ENCODE measurements at places on chromosomes 6 and 20.

GRCh38 chr6:54060286-54060685, 51.0 kb upstream of the MLIP start:
- DNase-seq = no peak

GRCh38 chr6:28134015-28134414, 7.7 kb upstream of the ZKSCAN8 start:
- no peak for DNase-seq

DNA sequence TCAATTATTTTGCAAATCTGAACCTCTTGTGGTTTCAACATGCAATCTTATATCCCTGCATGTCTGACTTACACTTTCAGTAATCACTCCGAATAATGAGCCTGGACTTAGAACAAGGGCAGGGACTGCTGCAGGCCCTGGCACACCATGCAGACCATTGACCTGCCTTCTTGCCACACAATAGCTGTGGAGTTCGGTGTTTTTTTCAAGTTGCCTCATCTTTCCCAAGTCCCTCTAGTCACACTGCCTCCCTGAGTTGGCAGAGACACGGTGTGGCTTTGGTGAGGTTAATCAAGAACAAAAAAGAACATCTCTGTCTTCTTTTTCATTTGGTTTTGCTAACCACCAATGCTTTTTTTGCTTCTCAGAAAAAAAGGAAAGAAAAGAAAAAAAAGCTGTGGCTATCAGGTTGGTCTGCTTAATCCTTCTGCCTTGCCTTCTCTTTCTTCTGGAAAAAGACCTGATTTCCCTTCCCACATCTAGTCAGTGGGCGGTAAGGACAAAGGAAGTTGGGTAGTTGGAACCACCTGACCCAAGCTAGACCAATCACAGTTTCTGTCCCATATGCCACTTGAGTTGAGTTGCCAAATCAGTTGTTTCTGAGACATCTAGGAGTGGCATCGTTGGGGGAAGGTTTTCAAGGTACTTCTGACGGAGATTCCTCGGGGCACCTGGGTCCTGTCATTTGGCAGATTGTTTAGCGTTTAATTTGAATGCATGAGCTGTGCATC, 55.9 kb upstream of the TASP1 start:
- no peak for DNase-seq

- DNase-seq = no peak
These were observed 158.5 kb downstream of the ID4 start for GRCh38 chr6:19995575-19996257.

DNA sequence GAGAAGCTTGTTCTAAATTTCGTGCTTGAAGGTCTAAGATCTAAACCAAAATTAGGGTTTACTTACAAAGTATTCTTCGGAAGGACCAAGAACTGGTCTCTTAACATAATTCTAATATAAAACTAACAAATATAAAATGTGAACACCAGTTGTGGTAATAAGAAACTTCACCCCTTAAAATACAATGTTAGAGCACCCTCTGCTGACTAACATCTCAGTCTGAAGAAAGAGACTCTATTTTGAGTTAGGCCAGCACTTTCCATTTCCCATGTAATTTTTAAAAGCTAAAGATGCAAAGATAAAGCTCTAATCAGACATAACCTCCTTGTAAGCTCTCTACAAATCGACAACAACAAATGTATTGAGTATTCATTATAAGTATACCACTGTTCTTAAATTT, 24.6 kb downstream of the ATG5 start:
- DNase-seq = no peak

- no peak for DNase-seq
These were observed 176.3 kb downstream of the KCNQ5 start for GRCh38 chr6:72798196-72798595.

- no peak for DNase-seq
These were observed 55.7 kb downstream of the TRMT11 start for GRCh38 chr6:126042001-126042419.

DNA sequence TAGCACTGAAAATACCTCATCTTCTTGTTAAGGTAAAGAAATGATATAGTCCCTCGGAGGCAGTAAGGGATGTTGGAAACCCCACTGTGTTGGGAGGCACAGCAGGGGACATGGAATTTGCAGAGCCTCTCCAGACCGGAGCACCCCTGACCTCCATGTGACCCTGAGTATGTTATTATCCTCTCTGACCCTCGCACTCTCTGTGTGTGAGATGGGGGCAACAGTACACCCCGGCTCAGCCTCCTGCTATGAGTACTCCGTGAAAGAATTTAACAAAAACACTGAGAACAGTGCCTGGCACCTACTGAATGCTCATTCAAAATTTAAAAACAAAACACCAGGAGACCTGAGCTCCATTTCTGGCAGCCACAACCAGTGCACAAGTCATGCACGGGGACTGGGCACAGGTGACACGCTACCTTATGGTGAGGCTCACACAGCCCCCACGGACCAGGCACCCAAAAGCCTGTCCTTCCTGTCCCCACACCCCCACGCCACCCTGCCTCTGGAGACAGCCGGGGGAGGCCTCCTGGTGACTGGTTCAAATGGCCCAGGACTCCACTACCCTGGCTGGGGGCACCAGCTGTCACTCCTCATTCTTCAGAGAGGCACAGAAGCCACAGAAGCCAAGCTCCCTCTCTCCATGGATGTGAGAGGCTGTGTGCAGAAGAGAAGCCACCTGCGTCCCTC, 6.1 kb downstream of the NINL start:
- no peak for DNase-seq

- no peak for DNase-seq
These were observed 156.0 kb upstream of the FLRT3 start for GRCh38 chr20:14493408-14493807.

DNA sequence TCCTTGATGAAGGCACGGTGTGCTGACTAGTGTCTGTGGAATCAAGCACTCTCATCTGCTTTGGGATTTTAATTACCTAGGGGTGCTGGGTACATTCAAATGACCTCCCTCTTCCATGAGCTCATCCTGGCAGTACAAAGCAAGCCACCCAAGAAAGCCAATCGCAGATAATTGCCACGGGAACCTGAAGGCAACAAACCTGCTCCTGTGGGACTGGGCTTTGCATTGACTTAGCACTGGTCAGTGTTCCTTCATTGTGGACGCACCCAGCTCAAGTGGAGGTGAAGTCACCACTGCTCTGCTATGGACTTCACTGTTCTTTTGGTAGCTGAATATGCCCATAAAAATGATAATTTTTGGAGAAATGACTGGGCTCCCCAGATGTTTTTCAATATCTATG, 261.6 kb upstream of the FERMT1 start:
- DNase-seq = no peak

DNA sequence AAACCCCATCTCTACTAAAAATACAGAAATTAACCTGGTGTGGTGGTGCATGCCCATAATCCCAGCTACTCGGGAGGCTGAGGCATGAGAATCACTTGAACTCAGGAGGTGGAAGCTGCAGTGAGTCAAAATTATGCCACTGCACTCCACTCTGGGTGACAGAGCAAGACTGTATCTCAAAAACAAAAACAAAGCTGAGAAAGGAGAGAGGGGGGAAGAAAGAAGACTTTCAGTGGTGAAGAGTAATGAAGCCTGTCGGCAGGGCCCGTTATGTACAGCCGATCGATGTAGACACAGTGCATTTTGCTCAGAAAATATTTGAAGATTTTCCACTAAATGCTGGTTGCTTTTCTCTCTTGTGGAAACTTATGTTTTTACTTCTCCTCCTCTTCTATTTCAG, 13.8 kb downstream of the VAPB start:
- DNase-seq = no peak

DNA sequence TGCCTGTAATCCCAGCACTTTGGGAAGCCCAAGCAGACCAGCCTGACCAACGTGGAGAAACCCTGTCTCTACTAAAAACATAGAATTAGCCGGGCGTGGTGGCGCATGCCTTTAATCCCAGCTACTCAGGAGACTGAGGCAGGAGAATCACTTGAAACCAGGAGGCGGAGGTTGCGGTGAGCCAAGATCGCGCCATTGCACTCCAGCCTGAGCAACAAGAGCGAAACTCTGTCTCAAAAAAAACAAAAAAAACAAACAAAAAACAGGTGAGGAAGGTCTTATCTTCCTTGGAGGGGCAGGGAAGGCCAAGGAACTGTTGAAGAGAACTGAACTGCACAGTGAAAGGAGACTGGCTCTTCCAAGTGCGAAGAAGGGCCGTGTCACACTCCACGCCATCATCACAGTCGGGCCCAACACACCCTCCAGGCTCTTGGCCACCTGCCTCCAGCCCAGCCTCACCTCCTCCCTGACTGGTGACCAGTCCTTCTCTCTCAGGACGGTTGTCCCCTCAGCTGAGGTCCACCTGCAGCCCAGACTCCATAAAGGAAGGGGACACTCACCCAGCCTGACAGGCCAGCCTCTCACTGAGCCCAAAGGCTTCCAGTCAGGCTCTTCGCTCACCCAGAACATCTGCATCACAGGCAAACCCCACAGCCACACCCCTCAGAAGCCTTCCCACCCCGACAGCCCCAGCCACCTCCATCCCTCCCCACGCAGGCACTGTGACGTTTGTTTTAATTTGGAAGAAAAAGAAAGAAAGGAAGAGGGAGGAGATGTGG, 4.1 kb downstream of the ZC3H12D start:
- DNase-seq = peak; percentile 69

- DNase-seq = no peak
These were observed 52.1 kb downstream of the RIPOR2 start for GRCh38 chr6:24883618-24884017.

GRCh38 chr20:20217621-20218020, 150.3 kb upstream of the INSM1 start:
- no peak for DNase-seq

DNA sequence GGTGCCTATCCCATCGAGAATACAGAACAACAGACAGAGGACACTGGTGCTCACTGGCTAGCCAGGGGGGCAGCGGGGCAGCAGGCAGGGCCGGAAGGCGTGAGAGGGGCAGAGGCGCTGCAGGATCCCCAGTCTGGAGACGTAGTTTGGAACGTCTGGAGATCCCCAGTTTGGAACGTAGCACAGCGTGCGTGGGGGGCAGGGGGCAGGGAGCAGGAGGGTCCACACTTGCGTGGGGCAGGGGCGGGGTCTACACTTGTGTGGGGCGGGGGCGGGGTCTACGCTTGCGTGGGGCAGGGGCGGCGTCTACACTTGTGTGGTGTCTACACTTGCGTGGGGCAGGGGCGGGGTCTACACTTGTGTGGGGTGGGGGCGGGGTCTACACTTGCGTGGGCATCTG, 107.2 kb downstream of the DACT2 start:
- DNase-seq = no peak

DNA sequence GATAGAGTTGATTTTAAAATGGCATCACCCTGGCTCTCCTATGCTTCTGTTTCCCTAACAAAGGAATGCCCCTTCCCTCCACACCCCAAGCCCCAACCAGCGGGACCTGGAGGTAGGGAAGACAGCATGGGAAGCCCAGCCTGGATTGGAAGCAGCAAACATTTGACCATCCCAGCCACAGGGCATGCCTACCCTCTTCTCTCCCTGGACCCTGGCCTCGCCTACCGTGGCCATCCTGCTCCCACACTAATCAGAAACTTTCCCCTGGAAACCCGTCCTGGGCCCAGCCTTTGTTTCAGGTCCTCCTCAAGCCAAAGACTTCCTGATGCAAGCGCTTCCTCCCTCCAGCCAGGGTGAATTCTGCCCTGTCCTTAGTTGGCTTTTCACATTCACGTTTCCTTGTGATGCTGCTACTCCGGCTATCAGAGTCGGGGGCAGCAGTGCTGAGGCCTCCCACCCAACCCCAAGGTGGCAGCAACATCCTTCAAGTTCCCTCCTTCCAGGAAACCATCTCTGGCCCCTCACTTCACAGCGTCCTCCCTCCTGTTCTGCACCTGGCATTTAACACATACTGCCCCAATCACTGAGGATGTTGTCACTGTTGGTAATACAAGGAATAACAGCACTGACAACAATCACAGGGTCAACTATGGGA, 18.2 kb upstream of the ANGPT4 start:
- no peak for DNase-seq

- no peak for DNase-seq
These were observed 37.6 kb downstream of the GPLD1 start for GRCh38 chr6:24451581-24452388.

DNA sequence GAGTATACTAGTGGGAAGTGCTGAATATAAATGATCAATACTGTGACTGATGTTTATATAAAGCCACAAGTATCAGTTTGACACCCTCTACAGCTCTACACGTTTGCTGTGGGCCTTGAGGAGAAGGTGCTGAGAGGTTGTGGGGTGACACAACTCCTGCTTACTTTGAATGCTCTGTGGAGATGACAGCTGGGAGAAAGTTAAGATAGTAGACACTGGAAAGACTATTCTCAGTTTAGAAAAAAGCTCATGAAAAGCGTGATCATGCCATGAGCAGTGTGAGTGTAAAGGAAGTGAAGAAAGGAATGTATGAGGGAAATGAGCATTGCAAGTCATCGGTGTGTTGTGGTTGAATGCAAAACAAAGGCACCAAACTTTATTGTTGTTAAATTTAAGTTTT, 215.8 kb downstream of the UTRN start:
- DNase-seq = no peak

DNA sequence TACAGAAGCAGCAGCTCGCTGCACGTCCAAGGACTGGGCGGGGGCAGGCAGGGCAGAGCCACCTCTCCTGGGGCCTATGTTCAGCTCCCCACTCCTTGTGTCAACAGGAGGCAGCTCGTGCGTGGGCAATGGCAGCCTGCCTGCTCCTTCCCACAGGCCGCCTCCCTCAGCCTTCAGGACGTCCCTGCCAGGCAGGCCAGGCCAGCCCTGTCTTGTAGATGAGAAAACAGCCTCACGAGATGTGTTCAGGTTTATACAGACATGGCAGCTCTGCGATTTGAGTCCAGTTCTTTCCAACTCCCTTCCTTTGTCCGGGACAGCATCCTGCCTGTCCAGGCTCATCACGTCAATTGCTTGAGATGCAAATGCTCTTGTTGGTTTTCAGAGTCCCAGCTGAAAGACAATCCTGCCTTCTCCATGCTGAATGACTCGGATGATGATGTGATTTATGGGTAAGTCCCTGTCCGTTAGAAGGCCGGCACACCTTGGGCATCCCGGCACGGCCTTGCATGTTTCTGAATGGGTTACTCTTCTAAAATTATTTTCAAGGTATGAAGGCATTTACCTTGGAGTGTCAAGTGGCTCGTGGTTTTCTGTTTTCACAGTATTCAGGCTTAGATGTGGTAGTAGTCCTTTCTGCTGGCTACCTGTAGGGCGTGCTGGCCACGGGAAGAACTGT, 13.5 kb downstream of the DYNLT1 start:
- DNase-seq = no peak

GRCh38 chr20:46826343-46826984, 68.2 kb upstream of the EYA2 start:
- DNase-seq = no peak

DNA sequence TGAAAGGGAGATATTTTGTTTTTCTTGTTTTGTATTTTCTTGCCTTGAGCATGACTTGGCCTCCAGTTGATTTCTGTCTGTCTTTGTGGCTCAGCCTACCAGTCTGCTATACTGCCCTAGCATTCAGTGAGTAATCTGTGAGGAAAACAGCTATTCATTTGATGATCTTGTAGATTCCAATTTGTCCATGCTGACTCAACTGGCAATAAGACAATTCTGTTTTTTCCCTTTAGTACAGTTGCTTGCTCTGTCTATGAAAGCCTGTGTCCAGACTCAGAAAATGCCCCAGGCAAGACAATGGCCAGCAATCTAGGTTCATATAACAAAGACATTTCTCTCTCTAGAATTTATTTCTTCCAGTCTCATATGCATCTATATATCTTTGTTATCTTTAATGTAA, 10.9 kb upstream of the SOX4 start:
- no peak for DNase-seq
